ENCODE measurements at places on chromosomes 2 and 18. TPM values are rescaled to one million over a fixed set of nuclear protein-coding genes. Genes with fewer than 3 reads are reported as not detected.

The FBXO41 gene
- total RNA-seq = 0.82 TPM

- H3K4me1 ChIP-seq = no peaks in the 10 kb centered on the region
- no peak overlapping the region for H3K4me3 ChIP-seq
- H3K27ac ChIP-seq = no peak overlapping the region
Measured at GRCh38 chr2:5791371-5791770, 99.2 kb downstream of the SOX11 start.

DNA sequence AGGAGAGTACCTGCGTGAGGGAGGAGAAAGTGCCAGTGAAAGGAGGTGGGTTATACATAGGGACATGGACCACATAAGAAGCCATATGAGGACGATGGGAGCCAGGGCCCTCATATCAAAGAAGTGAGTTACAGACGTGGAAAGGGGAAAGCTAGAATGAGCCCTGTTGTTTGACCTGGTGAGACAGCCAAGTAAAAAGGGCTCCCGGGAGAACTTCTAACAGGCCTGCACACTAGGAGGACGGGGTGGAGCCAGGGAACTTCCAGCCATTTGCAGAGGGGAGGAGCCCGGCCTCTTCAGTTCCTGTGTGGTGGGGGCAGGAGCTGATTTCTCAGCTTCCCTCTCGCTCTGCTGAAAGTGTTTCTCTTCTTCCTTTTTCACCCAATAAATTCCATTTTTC is 84.1 kb upstream of the SLC66A3 start:
- peaks cover 8% of the 10 kb centered on the region for H3K27me3 ChIP-seq
- H3K36me3 ChIP-seq = no peaks in the 10 kb centered on the region
- H3K27ac ChIP-seq = no peak overlapping the region
- no peak overlapping the region for H3K4me3 ChIP-seq
- H3K4me1 ChIP-seq = no peaks in the 10 kb centered on the region

GRCh38 chr18:72811047-72811446 is 56.7 kb downstream of the NETO1 start:
- H3K4me3 ChIP-seq = no peak overlapping the region
- H3K4me1 ChIP-seq = no peaks in the 10 kb centered on the region
- no peaks in the 10 kb centered on the region for H3K27me3 ChIP-seq
- no peaks in the 10 kb centered on the region for H3K36me3 ChIP-seq

GRCh38 chr2:170221317-170222288 is 43.7 kb downstream of the MYO3B start:
- peaks cover 12% of the 10 kb centered on the region for H3K4me1 ChIP-seq
- H3K27ac ChIP-seq = no peak overlapping the region
- no peak for DNase-seq

The SCN3A gene
- total RNA-seq = 1.8 TPM

GRCh38 chr2:34105006-34105767 is 506.1 kb upstream of the FAM98A start:
- no peaks in the 10 kb centered on the region for H3K27me3 ChIP-seq
- H3K4me3 ChIP-seq = no peak overlapping the region
- H3K36me3 ChIP-seq = no peaks in the 10 kb centered on the region
- H3K4me1 ChIP-seq = no peaks in the 10 kb centered on the region

The C2orf66 gene
- not detected for total RNA-seq

DNA sequence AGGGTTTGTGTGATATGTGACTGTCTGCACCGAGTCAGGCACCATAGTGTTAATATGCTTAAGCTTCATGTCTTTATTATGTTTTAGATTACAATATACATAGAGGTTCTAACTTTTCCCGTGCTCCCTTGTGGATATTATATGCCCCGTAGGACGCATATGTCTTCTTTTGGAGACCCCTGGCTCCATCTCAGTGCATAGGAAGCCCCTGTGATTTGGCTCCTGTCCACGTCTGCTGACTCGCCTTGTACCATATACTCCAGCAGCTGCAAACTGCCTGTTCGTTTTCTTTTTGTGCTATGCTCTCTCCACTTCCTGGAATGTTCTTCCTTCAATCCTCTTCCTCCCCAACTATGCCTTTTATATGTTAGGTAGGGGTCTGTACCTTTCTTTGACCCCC is 110.9 kb downstream of the PTRHD1 start:
- DNase-seq = no peak
- no peaks in the 10 kb centered on the region for H3K4me1 ChIP-seq
- no peaks in the 10 kb centered on the region for H3K36me3 ChIP-seq
- no peak overlapping the region for H3K27ac ChIP-seq
- H3K27me3 ChIP-seq = no peaks in the 10 kb centered on the region

The C2orf74 gene
- total RNA-seq = 19.2 TPM

DNA sequence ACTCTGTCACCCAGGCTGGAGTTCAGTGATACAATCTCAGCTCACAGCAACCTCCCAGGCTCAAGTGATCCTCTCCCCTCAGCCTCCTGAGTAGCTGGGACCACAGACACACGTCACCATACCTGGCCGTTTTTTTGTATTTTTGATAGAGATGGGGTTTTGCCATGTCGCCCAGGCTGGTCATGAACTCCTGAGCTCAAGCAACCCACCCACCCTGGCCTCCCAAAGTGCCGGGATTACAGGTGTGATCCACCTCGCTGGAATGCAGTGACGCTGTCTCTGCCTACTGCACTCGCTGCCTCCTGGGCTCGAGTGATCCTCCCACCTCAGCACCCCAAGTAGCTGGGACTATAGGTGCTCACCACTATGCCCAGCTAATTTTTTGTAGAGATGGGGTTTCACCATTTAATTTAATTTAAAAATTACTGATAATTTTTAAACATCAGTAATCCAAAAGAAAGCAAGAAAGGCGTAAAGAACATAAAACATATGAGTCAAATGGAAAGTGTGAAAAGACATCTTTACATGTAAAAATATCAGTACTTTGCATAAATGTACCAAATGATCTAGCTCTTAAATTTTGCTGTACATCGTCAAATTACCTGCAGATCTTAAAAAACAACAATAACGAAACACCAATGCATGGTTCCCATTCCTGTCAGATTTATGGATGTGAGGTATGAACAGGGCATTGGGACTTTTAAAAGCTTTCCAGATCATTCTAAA is 2.8 kb upstream of the ZNF236 start:
- H3K27ac ChIP-seq = no peak overlapping the region
- no peaks in the 10 kb centered on the region for H3K27me3 ChIP-seq
- no peak for DNase-seq
- H3K36me3 ChIP-seq = no peaks in the 10 kb centered on the region

The TNFAIP6 gene
- 1.9 TPM for total RNA-seq

The LTBP1 gene
- 25.0 TPM for total RNA-seq

The ZNF892 gene
- 1.6 TPM for total RNA-seq

- H3K4me3 ChIP-seq = no peak overlapping the region
- H3K4me1 ChIP-seq = no peaks in the 10 kb centered on the region
- H3K27me3 ChIP-seq = no peaks in the 10 kb centered on the region
Measured at GRCh38 chr18:32961538-32961937, 188.7 kb upstream of the KLHL14 start.

The C2orf78 gene
- total RNA-seq = not detected

The CCDC102B gene
- total RNA-seq = 1.3 TPM

The SLC9A4 gene
- total RNA-seq = not detected

The DSG1 gene
- total RNA-seq = not detected

The E2F6 gene
- total RNA-seq = 31.2 TPM

GRCh38 chr2:170277951-170278350 is 100.0 kb downstream of the MYO3B start:
- H3K27me3 ChIP-seq = no peaks in the 10 kb centered on the region
- no peaks in the 10 kb centered on the region for H3K36me3 ChIP-seq
- no peak for DNase-seq
- H3K4me3 ChIP-seq = no peak overlapping the region

The RUFY4 gene
- total RNA-seq = not detected

DNA sequence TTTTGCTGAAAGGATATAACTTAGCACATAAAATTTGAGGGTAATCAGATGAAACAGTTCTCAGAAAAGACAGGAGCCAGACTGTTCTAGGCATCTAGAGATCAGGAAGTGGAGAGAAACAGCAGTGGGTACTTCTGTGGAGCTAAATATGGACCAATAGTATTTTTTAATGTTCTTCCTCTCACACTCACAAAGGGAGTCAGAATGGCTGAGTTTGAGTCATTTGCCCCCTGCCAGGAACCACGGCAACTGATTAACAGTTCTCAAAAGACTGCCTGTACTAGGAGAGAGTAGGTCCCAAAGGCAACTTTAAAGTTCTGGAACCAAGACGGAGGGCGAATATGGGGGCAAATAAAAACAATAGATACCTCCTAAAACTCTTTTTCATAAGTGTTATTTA is 107.5 kb downstream of the GULP1 start:
- no peak overlapping the region for H3K4me3 ChIP-seq
- no peaks in the 10 kb centered on the region for H3K36me3 ChIP-seq
- no peak for DNase-seq

Data from gastrocnemius medialis (tissue), 4 donors.